ENCODE measurements at places on chromosomes 1 and 21.

DNA sequence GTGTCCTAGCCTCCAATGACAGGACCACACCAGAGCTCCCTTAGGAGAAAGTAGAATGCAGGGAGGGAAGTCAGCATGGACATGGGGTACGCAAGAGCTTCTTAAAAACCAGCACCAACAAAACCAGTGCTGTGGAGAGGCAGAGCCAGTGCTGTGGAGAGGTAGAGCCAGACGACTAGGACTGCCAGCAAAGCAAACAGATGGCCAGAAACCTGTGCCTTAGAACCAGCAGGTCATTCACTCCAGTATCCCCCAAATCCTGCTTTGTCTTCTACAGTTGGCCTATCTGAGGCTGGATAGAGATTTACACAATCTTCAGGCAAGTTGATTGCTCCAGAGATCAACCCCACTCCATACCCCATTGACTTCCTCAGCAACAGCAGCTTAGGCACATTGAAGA, 459.9 kb upstream of the CAMK1G start:
- no peak for DNase-seq

GRCh38 chr21:45544449-45545235, 2.4 kb upstream of the SLC19A1 start:
- no peak for DNase-seq

DNA sequence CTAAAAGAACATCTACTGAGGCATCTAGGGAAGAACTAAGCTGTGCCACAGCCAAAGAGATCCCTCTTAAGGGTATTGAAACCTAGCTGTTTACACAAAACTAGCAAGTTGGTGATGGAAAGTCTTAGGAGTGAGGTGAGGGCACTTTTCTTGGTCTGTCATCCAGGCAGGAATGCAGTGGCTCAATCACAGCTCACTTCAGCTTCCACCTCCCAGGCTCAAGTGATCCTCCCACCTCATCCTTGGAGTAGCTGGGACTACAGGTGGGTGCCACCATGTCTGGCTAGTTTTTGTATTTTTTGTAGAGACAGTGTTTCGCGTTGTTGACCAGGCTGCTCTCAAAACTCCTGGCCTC, 2.4 kb downstream of the PLEKHO1 start:
- DNase-seq: no peak

DNA sequence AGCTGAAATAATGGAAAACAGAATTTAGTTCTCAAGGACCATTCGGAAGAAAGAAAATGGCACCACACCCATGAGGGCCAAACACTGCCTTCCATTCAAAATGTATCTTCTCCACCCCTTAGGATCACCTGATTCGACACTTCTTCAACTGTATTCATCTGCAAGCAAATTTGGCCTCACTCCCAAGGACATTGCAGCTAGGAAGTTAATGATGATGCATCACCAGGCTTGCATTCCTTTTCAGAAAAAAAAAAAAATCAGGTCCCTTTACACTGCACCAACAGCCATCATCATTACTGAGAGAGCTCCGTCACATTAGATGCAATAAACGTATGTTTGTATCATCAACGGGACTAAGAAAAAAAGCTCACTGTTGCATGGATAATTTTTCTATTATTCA, 368.3 kb downstream of the PCP4 start:
- no peak for DNase-seq

DNA sequence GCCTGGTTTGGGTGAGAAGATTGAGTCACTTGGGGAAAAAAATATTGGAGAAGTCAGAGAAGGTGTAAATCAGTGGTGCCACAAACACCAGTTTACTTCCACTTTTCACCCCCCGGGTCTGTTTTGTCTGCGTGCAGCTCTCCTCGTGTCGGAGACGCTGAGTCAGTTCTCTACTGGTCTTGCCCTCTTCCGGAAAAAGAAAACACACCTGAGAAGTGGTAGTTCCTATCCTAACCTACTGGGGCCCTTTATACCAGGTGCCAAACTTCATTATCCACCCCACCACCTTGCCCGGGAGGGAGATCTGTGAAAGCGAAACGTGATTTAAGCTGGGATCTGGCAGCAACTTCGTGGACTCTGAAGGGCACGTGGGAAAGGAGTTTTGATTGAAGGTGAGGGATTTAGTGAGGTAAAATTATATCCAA, 855 bp upstream of the IVNS1ABP start:
- DNase-seq: peak; percentile 33

DNA sequence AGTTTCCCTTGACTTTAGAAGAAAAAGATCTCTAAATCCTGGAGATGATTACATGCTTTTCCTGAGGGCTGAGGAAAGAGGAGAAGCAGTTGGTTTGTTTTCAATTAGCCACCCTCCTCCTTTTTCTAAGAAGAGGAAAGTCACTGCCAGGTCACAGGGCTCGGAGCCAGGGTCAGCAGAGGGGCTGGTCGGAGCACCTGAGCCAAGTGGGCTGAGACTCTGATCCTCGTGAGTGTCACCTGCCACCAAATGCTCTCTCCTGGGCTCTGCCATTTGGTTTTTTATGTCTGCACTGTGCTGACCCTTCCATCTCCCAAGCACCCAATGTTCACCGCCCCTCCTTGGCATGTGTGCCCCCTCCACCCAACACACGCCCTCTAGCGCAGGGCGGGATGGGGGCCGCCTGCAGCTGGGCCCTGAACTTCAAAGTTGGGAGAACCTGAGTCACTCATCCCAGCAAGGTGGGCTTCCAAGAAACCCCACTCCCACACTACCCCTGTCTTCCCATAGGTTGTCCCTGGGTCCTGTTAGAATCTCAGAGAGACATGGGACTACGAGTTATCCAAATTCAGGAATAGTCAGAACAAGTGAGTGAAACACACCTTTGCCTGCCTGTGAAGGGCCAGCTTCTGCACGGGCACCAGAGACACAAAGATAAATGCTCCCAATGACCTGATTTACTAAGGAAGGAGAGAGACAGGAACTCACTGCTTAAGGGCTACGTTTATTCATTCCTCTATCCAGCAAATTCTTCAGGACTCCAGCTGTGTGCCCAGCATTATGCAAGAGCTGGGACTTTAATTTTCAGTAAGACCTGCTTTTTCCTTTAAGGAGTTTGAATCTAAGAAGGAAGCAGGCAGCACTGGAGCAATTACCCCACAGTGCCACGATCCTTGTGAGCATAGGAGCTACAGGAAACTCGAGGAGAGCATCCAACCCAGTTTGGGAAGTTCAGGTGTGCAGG, 127.5 kb downstream of the RHOU start:
- DNase-seq: no peak

DNA sequence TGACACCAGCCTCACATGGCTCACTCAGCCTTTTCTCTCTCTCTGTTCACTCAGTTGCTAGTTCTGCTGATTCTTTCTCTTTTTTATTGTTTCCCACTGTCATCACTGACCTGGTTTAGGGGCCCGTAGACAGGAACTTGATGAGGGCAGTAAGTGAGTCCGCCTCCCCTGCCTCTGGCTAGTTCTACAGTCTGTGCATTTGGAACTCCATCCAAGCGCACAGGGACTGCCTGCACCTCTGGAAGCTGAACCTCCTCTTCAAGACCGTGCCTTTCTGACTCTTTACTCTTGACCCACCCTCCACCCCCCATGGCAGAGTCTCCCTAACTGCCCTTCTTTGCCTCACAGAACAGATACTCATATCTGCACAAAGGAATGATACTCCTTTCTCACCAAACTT, 4.2 kb downstream of the TENT5C start:
- DNase-seq: no peak

- no peak for DNase-seq
Measured at GRCh38 chr1:80640978-80641377, 1159.8 kb upstream of the ADGRL2 start.

DNA sequence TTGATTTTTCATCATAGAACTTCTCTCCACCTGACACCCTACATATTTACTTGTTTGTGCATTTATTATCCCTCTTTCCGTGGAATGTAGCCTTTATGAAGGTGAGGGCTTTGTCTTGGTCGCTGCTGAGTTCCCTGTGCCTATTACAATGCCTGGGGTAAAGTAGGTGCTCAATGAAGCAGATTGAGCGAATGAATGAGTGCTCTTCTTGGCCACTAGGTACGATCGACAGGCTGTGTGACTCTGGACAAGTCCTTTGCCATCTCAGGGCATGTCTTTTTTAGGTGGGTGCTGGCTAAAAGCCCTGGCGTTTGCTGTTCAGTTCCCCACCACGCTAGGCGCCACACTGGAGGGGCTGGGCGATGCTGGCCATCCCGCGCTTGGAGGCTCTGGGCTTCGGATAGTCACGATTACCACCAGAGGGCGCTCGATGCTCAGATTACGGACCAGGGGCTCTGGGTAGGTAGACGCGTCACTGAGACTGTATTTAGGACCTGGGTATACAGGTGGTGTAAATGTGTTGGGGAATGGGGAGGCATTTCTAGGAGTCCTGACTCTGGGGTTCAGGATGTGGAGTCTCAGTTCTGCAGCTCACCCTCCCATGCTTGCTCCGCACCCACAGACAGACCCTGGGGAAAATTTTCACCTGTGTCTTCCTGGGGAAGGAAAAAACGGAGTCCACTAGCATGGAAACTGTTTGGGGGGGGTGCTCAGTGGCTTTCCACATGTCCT, 71.0 kb upstream of the CSF3R start:
- peak; percentile 50 for DNase-seq

DNA sequence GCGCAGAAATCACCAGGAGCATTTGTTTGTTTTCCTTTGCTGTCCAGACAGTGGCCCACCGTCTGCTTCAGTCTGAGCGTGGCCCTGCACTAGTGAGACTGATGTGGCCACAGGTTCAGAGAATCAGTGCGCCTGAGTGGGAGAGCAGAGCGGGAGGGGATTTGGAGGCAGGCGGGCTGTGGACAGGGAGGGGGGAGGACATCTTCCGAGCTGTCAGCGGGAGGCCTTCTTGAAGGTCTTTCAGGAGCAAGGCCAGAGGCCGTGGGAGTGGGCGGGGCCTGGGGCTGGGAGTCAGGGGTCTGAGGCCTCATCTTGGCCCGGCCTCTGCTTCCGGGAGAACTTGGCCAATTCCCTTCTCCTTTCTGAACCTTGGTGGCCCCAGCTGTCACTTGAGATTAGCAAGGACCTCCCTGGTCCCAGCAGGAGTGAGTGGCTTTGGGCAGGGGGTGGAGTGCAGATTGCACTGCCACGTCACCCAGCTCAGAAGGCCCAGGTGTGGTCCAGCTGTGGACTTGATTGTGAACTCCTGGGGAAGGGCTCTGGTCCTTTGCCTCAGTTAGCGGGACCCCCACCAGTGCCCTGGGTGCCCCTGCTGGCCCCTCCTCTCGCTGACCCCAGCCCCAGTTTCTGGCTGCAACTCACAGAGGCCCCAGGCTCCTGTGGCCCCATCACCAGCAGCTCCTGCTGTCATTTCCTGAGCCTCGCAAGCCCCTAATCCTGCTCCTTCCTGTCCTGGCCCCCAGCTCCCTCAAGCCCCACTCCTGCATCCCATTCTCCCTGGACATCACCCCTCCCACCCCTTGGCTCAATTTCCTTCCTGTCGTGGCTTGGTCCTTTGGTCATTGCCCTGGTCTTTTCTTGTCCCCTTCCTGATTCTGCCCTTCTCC, 8.4 kb downstream of the TNFRSF1B start:
- DNase-seq: no peak

GRCh38 chr1:79196211-79196610, 189.7 kb upstream of the ADGRL4 start:
- no peak for DNase-seq

DNA sequence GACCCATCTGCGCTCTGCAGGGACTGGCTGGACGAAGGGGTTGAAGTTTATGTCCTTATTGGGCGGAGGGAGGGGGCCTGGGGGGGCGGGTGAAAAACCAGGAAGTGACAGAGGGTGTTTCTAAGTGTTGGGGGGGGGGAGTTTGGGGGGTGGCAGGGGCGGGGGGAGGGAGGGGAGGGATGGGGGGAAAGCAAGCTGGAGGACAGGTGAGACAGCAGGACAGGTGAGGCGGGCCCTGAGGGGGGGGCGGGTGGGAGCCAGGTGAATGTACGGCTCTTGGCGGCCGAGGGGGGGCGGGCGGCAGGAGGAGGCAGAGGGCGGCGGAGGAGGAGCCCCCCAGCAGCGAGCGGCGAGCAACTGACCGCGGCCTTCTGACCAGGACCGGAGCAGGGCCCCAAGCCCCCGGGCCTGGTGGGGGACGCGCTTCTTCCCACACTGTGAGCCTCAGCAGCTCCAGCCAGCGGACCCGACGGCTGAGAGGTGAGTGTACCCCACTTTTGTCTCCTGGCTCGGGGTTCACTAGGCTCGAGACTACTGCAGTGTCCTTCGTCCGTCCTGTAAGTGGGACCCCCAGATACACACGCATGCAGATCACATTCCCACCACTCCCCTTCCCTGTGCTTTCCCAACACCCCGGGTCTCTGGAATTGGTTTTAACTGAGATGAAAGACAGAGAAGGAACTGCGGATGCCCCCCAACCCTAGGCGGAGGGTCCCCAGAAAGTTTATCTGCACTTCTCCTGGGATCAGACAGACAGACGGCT, at the start of gene ZBTB7B:
ZBTB7B (plus strand) TSS at position 339 of the 763 bp plus-strand sequence. CDS start 11,859 bp downstream, outside the sequence.
- no peak for DNase-seq

- DNase-seq: no peak
Measured at GRCh38 chr1:203556047-203556851, 62.3 kb downstream of the OPTC start.

- DNase-seq: no peak
Measured at GRCh38 chr1:159799446-159799985, 2.6 kb upstream of the FCRL6 start.

DNA sequence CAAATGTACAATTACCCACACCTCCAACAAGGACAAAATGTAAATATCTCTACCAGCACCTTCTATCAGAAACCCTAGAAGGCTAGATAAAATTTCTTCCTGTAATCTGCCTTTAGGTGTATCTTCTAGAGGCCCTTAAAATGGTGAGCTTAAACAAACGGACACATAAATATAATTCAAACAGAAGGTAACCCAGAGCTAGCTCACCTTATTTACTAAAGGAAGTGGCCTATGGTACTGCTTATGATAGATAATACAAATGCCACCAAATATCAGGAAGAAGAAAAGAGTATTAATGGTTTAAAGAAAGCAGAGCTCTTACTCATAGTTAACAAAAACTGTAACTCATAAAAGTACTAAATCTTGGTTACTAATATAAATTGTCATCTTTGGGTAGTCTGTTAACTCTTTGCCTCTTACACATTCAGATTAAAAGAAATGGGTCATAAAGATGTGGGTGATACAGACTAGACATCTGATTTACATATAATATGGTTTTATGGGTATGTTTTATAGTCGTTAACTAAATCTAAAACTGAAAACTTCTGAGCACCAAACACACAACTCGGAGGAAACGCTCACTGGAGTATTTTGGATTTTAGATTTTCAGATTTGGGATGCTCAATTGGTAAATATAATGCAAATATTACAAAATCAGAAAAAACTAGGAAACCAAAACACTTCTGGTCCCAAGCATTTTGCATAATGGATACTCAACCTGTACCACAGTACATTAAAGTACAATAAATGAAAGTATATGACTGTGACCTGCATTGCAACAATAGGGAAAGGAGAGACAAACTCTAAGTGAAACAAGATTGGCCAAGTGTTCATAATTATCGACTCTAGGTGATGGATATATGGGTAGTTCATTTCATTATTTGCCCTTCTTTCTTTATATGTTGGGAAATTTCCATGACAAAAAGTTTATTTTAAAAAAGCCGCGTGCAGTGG, 23.2 kb downstream of the TRIT1 start:
- no peak for DNase-seq

DNA sequence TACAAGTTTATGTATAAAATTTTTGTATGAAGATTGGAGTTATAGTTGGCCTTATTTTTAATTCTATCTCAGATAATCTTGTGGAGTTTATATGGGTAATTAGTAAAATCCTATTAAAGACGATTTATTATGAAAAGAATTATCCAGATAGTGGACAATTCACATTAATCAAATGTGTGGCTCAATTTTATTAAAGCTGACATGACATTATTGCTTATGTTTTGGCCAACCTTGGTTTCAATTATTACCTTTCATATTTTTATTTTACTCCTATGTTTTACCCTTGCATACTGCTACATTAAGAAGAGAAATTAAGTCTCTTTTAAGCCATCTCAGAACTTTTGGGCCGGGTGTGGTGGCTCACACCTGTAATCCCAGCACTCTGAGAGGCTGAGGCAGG, 110.0 kb downstream of the ITSN1 start:
- no peak for DNase-seq

All from stimulated activated CD4-positive, alpha-beta T cell treated with anti-CD3 and anti-CD28 coated beads, Interleukin-1b, Interleukin-23, amount 100 ng/mL, for 4 hours (primary cell).